Stimulated activated CD4-positive, alpha-beta T cell treated with anti-CD3 and anti-CD28 coated beads, Interleukin-15, amount 100 ng/mL, for 48 hours (primary cell): ENCODE measurements at places on chromosomes 13 and 19.

DNA sequence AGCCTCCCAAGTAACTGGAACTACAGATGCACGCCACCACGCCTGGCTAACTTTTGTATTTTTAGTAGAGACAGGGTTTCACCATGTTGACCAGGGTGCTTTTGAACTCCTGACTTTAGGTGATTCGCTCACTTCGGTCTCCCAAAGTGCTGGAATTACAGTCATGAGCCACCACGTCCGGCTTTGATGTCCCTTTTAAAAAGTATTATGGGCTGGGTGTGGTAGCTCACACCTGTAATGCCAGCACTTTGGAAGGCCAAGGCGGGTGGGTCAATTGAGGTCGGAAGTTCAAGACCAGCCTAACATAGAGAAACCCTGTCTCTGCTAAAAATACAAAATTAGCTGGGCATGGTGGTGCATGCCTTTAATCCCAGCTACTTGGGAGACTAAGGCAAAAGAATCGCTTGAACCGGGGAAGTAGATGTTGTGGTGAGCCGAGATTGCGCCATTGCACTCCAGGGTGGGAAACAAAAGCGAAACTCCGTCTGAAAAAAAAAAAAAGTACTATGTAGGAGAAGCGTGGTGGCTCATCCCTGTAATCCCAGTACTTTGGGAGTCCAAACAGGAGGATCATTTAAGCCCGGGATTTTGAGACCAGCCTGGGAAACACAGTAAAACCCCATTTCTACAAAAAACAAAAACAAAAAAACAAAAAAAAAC is 22.8 kb upstream of the ERVV-1 start:
- no peak for DNase-seq

DNA sequence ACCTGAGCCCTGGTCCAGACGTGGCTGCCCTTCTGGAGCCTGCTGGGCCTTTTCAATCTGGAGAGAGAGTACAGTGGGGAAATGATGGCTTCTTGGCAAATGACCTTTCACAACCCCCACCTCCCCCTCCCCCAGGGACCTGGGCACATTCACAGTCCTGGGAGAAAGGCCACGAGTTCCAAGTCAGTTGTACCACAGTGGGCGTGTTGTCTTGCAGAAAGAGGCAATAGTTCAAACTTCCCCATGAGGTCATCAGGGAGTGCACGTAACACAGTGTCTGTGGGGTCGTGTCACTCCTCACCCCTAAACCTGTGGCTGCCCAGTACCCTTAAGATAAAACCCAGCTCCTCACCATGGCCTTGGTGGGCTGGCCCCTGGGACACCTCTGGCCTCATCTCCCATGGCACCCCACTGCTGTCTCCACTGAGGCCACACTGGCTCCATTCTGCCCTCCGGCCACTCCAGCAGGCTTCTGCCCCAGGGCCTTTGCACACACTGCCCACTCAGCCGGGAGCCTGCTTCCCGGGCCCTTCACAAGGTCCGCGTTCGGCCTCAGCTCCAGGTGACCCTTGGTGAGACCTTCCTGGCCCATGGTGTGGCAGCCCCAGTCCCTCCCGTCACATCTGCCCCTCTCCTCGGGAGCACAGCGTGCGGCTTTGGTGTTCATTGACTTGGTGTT is 13.3 kb downstream of the PLIN4 start:
- no peak for DNase-seq

DNA sequence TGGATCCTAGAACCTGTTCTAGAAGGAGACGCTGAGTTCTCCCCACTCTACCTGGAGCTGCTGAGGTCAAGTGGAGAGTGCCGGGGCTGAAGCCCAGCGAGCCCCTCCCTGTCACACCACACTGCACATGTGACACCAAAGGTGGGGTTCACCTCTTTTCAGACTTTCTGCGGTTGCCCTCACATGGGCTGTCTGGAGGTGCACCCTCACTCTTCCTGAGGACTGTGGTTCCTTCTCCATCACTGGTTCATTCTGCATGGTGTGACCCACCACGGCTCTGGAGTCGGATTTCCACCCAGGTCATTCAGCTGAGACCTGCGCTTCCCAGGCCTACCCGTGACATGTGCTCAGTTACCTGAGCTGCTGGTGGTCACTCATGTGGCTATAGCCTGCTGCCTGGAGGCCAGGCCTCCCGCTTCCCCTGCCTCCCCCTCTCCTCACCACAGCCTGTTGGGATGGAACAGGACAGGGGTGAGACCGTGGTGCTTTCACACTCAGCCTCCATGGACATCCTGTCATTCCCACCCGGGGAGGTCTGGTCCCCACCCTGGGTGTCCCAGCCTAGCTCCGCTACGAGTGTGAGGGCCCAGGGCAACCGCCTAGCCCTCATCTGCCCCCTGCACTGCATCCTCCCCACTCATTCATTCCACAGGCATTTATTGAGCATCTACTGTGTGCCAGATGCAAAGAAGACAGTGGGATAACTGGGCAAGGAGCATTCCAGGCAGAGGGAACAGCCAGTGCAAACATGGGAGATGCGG is 605 bp upstream of the A1BG start:
- DNase-seq: no peak

DNA sequence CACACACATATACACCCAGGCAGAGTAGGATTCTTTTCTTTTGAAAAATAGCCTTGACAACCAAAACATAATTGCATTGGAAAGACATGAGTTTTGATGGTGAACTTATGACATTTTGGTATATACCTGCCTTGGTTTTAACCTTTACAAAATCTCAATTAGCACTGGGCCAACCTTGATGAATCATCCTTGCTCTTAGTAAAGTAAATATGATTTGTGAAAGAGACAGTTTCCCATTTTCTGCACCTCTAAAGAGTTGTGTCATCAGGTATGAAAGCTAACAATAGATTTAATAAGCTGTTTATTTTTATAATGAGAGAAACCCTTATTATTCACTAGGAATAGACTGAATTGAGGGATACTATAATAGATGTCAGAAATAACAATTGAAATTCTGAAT is 15.7 kb upstream of the ENOX1 start:
- DNase-seq: no peak
